Stimulated activated CD8-positive, alpha-beta memory T cell treated with anti-CD3 and anti-CD28 coated beads, Interleukin-4, amount 100 ng/mL, for 1 hour (primary cell): ENCODE measurements at places on chromosomes 1 and 21.

GRCh38 chr1:59367301-59368007 is 70.6 kb downstream of the FGGY start:
- DNase-seq = no peak

GRCh38 chr1:184507604-184508280 is 120.9 kb downstream of the C1orf21 start:
- DNase-seq = no peak

DNA sequence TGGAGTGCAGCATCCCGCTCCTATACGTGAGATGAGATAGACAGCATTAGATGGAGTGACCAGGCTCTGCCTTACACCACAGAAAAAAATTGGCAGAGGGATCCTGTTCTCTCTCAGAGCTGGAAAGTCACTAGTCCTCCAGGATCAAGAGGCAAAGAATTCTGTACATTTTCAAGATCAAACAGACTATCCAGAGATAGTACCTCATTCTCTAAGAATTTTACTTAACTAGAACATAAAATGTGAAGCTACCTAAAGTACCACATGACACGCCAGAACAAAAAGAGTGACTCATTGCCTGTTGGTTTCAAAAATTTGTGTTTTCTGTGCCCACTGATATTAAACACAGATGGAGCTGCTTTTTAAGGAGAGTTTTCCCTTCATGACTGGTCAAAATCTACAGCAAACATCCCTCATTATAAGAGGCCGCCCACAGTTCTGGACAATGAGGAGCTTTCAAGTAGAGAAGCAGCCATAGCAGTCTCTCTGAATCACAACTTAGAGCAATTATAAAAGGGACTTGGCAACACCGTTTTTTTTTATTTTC is 32.3 kb downstream of the CD160 start:
- DNase-seq = no peak

GRCh38 chr1:202164271-202165037 is 4.1 kb upstream of the PTPN7 start:
- DNase-seq = peak; percentile 55

- DNase-seq = no peak
Measured at GRCh38 chr1:77350012-77350770, 68.4 kb downstream of the AK5 start.

GRCh38 chr1:114333690-114334089 is 177.3 kb downstream of the TRIM33 start:
- no peak for DNase-seq

DNA sequence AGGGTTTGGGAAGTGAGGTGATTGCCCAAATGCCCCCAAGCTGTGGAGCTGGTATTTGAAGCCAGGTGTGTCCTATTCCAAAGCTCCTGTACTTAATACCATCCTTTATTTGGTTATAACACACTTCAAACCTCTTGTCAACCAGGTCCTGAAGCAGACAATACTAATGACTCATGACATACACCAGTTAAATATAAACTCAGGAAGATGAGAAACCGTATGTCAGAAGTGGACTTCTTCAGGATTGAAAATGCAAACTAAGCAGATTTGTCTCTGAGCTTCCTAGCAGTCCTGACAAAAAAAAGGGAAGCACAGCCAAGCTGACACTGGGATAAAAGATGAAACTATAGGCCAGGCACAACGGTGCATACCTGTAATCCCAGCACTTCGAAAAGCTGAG is 70.6 kb downstream of the ALPL start:
- no peak for DNase-seq

GRCh38 chr1:211327346-211327921 is 801 bp downstream of the TRAF5 start:
- DNase-seq = no peak

- no peak for DNase-seq
Measured at GRCh38 chr1:51605961-51606723, 10.8 kb upstream of the OSBPL9 start.

- no peak for DNase-seq
Measured at GRCh38 chr1:214050513-214051401, 63.0 kb downstream of the PROX1 start.

GRCh38 chr21:15841856-15842564 is 112.2 kb downstream of the USP25 start:
- no peak for DNase-seq

DNA sequence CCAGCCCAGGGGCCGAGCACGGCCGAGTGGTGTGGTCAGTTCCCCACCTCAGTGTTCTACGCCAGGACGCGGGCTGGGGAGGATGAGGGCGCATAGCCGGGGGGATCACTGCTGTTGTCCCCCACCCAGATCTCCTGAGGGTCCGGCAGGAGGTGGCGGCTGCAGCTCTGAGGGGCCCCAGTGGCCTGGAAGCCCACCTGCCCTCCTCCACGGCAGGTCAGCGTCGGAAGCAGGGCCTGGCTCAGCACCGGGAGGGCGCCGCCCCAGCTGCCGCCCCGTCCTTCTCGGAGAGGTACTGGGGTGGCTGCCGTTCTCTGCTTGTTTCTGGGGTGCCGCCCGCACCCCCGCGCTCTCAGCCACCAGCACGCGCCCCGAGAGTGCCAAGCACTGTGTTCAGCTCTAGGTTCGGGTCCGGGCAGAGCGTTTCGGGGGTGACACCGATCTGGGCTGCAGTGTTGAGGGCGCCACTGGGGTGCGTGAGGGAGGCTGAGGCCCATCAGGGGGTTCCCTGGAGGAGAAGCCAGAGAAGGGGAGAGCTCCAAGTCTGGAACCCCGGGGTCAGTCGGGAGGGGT is 17.4 kb downstream of the SAMD11 start:
- DNase-seq = no peak

- DNase-seq = no peak
Measured at GRCh38 chr1:160454371-160455152, 54.2 kb downstream of the VANGL2 start.

DNA sequence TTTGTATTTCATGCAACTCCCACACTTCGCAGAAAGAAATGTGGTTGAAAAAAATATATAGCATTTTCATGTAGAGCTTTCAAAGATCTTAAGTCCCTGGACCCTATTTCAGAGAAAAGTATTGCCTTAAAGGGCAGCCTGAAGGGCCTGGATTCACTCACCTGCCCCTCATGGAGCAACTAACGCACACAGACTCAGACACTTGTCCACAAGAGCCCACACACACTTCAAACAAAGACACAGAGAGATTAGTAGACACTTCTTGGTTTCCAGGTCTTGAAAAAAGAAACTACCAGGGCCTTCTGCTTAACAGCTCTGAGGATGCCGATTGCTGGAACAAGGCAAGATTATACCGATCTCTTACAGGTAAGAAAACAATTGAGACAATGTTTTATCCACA is 122.2 kb downstream of the ZBTB18 start:
- DNase-seq = no peak

GRCh38 chr21:26709090-26709489 is 136.0 kb upstream of the CYYR1 start:
- DNase-seq = no peak

GRCh38 chr1:22767852-22768251 is 57.2 kb downstream of the EPHB2 start:
- DNase-seq = no peak

GRCh38 chr1:118960026-118960561 is 28.0 kb downstream of the TBX15 start:
- no peak for DNase-seq

- no peak for DNase-seq
Measured at GRCh38 chr1:97902067-97902466, 18.8 kb downstream of the DPYD start.

- DNase-seq = no peak
Measured at GRCh38 chr1:35931446-35932157, 697 bp downstream of the AGO3 start.

DNA sequence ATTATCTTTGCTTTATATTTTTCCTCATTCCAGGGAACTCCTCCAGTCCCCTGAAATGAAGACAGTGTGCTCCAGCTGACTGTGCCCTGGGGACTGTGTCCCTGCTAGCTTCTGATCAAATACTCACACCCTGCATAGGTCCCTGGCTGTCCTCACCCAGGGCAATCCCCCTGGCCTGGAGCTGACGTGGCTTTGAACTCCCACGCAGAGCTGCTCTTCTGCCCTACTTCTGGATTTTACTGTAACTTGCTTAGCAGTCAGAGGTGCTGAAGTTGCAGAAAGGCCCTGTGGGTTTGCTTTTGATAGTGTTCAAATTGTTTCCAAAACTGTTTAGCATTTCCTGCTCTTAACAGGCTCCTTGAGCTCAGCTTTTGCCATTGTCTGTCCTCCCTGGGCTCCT is 186.5 kb downstream of the FASLG start:
- peak; percentile 3 for DNase-seq

GRCh38 chr21:26715878-26716506 is 129.2 kb downstream of the ADAMTS1 start:
- no peak for DNase-seq
